Hippocampal formation (tissue), 2 donors: ENCODE measurements at places on chromosomes 13 and 19.

- no peak for DNase-seq
Measured at GRCh38 chr13:41673640-41674039, 216.3 kb downstream of the RGCC start.

DNA sequence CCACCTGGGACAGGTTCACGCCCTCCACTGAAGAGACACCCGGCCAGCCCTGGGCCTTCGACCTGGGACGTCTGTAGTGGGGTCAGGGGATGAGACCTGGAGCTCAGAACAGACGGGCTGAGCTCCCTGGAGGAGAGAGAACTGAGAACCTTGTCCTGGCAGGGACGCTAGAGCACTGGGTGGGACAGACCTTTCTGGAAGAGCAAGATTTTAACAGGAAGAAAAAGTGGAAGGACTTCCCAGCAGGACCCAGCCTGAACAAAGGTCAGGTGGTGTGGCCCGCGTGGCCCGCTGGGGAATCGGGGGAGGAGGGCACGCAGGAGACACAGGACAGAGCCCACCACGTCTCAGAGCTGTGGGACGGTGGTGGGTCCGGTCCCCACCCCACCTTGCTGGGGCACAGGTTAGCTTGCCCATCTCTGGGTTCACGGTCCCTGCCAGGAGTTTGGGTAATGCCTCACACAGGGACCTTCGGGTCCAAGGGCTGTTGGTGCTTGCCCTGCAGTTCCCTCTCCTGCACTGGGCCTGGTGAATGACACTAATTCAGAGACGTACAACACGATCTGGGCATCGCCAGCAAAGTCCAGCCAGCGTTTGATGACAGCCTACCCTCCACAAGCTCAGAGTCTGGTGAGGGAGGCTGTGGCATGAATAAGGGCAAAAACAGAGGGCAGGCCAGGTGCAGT, 1.2 kb upstream of the EFNA2 start:
- no peak for DNase-seq

DNA sequence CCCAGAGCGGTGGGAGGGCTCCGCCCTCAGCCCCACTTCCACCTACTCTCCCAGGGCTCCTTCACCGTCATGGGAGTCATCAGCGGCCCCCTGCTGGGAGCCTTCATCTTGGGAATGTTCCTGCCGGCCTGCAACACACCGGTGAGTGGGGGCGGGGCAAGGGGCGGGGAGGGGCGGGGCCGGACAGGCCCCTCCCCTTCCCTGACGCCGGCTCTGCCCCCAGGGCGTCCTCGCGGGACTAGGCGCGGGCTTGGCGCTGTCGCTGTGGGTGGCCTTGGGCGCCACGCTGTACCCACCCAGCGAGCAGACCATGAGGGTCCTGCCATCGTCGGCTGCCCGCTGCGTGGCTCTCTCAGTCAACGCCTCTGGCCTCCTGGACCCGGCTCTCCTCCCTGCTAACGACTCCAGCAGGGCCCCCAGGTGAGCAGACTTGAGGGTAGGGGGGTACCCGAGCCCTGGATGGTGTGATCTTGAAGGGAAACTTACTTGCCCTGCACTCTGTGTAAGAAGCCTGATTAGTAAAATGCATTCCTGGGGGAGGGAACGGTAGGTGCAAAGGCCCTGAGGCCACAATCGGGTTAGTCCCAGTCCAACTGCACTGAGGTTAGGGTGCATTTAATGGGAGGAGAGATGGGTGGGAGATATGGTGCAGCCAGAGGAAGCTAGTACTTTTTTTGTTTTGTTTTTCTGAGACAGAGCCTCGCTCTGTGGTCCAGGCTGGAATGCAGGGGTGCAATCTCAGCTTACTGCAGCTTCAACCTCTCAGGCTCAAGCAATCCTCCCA, 12.1 kb downstream of the SLC5A5 start:
- DNase-seq: no peak

DNA sequence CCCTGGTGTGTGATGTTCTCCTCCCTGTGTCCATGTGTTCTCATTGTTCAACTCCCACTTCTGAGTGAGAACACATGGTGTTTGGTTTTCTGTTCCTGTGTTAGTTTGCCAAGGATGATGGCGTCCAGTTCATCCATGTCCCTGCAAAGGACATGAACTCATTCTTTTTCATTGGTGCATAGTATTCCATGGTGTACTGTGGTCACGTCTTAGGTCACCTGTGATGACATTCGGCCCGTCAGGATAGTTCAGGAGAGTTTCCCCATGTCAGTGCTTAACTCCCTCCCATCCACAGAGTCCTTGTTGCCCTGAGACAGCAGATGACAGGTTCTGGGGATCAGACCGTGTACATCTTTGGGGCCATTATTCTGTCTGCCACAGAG, 8.6 kb downstream of the ZNF444 start:
- no peak for DNase-seq

DNA sequence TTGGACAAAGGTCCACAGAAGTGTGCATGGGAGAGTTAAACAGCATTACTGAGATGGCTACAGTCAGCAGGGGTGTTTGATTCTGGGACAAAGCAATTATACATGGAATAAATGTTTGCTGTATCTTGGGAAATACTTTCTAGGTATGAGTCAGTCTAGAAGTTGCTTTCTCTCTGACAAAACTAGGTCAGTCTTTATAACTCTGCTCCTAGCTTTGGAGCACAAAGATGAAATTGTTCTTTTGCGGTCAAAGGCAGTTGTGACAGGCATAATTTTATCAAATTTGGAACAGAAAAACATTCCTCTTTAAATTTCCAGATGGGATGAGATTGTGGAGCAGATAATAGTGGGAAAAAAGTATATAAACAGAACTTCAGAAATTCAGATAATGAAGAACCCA, 1045.4 kb upstream of the MIR17HG start:
- DNase-seq: no peak

DNA sequence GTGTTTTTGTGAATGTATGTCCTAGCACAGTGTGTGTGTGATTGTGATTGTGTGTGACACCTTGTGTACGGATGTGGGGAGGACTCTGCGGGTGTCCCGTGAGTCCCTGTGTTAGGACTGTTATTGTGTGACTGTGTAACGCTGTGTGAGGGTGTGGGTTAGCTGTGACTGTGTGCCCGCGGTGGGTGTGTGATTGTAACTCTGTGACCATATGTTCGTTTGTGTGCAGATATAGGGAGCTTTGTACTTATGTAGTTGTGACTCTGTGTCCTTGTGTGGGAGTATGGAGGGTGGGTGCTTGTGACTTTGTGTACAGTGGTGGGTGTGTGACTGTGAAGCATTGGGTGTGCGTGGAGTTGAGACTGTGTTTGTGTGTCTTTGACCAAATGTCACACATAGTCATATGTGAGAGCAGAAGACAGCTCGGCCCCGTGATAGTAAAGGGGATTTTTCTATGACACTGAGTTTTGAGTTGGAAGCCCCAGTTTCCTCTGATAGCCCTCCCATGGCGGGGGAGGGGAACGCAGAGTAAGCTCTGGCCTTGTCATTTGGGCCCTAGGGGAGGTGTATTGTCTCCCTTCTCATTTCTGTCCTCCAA, 949 bp upstream of the ZNF260 start:
- DNase-seq: no peak

GRCh38 chr13:100520936-100521850, 67.4 kb downstream of the GGACT start:
- DNase-seq: no peak

GRCh38 chr13:54287062-54287764, 1258.6 kb downstream of the OLFM4 start:
- DNase-seq: no peak

GRCh38 chr19:30328096-30328495, 44.1 kb upstream of the ZNF536 start:
- no peak for DNase-seq

DNA sequence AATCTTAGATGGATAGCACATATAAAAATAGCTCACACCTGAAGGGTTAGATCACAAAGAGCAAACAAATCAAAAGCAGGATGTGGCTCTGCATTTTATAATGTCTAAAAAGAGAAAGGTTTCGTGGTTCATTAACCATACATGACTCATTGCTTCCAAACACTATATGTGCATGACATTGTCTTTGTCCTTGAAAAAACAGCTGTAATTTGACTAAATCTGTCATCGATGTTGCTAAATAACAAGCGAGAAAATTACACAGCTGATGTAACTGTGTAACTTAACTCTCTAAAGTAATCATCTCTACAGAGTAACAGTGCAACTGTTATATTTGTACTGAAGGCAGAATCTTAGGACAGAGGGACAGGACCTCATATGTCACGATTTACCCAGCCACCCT, 383.1 kb upstream of the GPC6 start:
- DNase-seq: no peak

DNA sequence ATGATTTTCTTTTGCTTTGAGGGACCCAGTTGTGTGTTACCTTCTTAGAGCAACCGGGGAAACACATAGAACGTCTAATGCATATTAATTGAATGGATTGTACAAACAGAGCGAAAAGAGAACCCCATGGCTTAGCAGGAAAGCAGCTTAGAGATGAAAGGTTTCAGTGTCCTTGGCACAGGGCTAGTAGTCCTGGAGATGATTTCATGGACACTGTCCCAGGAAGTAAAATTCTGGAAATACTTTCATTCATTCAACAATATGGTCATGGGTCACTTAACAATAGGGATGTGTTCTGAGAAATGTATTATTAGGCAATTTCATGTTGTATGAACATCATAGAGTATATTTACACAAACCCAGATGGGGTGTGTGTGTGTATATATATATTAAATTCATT, 9.7 kb upstream of the FUT2 start:
- peak; percentile 41 for DNase-seq

- no peak for DNase-seq
Measured at GRCh38 chr19:48598996-48599700, 7.4 kb upstream of the SPACA4 start.

- no peak for DNase-seq
Measured at GRCh38 chr13:49567491-49567890, 17.9 kb downstream of the RCBTB1 start.

DNA sequence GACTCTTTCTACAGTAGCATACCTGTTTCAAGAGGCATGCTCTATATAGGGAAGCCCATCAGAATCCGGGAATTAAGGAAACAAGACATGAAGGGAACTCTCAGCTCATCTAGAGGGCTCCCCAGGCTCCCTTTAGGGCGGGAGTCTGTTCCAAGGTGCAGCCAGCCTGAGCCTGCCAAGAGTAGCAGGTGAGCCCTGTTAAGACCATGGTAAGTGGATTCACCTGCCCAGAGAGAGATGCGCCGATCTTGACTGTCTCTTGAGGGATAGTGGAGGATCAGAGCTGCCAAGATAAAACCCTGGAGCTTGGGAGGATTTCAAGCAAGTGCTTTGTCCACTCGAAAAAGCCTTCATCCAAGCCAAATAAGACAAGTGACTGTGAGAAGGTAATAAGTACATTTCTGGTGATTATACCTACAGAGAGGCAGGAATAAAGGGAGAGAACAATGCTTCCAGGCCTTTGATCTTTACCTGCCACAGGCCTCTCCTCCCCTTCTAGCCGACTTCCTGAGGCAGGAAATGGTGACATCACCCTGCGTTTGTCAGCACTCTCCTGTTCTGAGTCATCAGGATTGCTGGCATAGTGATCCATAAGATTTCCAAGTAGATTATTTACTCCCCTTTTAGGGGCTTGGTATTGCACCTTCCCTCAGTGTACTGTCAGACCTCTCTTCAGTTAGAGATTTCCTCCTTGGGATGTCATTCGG, 31.5 kb downstream of the KLF5 start:
- DNase-seq: no peak

DNA sequence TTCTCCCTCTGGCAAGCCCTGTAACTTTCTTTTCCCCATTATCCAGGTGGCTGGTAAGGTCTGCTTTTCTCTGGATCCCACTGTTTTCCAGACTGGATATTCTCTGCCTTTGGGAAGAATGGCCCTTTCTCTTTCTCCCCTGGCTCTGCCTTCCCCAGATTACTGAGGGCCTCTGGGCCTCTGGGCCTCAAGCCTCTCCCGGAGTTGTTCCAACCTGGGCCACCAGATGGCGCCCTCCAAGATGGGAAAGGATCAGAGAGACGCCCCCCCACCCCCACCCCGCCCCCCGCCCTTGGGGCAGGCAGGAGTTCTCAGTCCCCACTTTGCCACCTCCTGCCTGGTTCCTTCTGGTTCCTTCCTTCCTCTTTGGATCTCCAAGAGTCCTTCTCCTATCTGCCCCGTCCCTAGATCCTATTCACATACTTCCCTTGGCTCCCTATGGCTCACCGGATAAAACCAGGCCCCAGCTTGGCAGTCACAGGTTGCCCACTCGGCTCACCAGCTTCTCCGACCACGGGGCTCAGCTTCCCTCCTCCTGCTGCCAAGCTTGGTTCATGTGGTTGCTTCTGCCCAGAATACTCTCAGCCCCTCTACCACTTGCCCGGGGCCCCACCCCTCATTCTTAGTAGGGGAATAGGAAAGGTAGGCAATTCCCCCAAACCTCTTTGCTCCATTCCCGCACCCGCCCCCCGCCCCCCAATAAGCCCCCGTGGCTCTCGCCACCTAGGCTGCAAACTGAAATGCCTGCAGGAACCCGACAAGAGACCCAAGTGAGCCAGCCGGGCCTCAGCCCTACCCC, 13.1 kb downstream of the EPS8L1 start:
- DNase-seq: no peak

DNA sequence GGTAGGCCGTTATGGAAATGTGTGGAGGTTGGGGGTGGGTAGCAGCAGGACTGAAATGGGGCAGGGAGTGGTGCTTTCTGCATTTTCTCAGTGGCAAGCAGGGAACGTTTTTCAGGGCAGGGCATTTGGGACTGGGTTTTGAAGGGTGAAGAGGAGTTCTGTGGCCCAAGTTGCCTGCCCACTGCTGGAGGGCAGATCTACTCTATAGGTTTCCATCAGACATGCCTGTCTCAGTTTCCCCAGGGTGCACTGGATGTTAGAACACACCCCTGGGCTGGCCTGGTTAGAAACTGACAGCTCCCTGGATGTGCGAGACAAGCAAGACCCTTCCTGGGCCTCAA, 870 bp upstream of the GRIN3B start:
- DNase-seq: no peak

DNA sequence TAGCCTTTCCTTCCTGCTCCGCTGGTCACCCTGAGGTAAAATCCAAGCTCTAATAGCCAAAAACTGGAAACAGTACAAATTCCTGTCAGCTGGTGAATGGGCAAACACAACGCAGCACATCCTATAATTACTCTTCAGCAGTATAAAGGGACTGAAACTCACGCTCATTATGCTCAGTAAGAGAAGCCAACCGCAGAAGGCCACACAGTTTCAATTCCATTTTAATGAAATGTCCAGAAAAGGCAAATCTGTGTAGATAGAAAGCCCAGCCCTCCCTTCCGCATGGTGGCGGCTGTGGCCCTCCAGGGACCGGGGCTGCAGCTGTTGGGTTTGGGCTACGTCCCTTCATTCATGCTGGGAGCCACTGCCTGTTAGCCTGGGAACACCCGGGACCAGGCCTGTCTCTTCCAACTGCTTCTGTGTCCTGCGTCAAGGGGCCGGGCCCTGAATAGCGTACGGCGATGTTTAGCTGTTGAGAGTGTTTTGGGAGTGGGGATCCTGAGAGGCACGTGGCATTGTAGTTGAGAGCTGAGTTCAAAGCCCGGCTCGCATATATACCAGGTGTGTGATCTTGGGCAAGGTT, 23.5 kb downstream of the NKPD1 start:
- DNase-seq: no peak

DNA sequence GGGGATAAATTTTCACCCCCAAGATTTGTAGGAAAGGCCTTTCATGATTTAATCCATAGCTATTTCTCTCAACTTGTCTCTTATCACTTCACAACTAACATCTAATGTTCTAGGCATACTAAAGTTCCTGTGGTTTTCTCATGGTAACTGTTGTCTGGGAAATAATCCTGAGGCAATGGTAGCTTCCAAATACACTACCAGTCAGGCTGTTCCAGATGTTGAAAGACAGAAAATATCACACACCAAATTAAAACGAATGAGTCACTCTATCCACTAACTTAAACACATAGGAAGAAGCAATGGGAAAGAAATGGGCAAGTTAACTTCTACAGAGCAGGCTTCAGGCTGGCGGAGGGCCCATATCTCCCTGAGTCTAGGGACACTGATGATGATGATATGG, 77.7 kb upstream of the MYO16 start:
- no peak for DNase-seq

GRCh38 chr19:32020538-32020937, 324.9 kb upstream of the ZNF507 start:
- no peak for DNase-seq
